ENCODE measurements at places on chromosomes 1 and 21. TPM values are rescaled to one million over a fixed set of nuclear protein-coding genes. Genes with fewer than 3 reads are reported as not detected.

DNA sequence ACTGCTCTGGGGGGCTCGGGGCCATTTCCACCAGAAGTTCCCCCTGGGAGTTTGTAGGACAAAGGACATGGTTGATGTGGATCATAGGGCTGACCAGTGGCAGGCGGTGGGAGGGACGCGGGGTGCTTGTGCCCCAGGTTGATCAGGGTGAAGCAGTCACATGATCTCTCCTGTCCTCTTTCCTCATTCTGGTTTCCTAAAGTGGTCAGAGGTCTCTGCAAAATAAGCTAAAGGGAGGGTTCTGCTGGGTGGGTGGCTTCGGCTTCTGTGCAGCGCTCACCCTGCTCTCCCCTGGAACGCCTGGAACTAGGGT lies 9.2 kb downstream of the PDXK start:
- DNase-seq, result no peak

GRCh38 chr1:221944247-221944870 lies 202.5 kb upstream of the DUSP10 start:
- DNase-seq, result no peak

GRCh38 chr1:44485934-44486460 lies 80.9 kb downstream of the RNF220 start:
- no peak for DNase-seq

DNA sequence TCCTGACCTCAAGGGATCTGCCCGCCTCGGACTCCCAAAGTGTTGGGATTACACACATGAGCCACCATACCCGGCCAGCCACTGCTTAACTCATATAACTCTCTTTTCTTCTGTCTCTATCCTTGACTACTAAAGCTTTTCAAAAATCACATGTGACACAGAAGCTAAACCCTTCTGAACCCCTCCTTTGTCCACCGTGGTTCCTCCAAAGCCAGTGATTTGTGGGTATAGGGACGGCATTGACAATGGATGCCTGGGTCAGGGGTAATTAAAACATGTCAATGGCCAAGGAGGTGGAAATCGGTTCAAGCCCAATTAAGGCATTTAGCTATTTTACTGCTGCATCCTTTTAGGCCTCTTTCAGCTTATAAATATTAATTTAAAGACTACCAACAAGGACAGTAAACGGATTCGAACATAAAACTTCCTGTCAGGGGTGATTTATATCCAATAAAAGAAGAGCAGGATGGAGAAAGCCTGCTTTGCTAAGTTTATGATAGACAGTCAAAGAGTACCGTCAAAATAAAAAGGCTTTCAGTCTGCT lies 242.3 kb downstream of the GPATCH2 start:
- no peak for DNase-seq

DNA sequence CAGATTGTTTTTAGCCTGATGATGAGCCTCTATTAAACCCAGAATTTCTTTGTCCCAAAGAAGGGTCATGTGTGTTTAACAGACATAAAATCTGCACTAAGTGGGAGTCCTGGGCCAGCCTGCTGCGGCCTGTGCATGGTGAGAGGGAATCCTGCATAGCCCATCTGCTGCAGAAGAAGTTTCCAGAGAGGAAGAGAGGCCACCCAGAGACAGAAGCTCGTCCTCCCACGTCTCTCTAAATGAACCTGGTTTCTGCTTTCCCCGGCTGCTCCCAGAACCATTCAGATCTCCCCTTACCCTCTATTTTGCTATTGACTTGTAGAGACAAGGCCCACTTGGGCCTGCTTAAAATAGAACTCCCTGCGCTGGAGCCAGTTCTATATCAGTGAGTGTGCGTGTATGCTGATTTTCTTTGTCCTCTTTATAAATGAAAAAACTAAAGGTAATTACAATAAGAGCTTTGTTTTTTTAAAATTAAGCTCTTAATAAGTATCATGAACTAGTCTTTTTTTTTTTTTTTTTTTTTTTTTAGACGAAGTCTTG lies 142.8 kb upstream of the RAB4A start:
- DNase-seq, result no peak

DNA sequence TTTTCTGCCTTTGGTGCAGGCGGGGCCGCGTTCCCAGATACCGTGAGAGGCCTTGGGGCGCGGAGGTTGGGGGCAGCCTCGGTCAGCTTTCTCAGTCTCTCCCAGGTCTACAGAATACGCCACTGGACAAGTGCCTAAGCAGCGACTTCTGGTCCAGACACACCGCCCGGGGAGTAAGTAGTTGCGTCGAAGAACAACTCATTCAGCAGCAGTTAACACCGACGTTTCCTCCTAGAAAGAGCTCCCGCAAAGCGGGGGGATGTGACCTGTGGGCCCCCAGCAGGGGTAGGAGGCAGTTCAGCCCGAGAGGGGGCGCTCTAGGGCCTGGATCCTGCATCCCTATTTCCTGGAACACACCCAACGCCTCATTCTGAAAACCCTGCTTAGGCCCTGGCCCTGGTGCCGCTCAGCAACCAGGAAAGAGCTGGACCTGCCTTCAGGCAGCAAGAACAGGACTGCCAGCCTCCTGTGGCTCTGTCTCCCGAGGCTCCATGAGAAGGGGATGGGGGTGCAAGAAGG lies 6.5 kb upstream of the BARHL2 start:
- DNase-seq, result no peak

DNA sequence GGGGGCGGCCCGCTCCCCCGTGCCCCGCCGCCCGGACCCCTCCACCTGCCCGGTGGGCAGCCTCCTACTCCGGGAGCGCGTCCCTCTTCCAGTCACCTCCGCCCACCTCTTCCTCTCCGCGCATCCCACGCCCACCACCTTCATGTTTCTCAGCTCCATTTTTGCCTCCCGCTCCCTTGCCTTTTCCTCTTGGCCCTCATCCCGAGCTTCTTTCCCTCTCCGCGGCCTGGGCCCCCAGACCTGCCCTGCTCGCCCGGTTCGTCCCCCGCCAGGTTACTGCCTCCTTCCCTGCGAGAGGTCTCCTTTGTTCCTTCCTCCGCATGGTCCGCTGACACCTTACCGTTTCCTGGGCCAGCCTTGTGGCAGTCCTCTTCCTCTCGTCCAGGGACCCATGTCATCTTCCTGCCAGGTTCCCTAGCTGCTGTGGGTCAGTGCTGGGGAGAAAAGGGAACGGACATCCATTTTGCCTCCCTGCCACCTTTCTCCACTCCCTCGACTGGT lies 563 bp downstream of the QSOX1 start:
- DNase-seq, result peak; percentile 33

- DNase-seq, result no peak
These were observed 126.9 kb downstream of the LRIG2 start for GRCh38 chr1:113199760-113200455.

GRCh38 chr1:174740249-174740968 lies 259.3 kb upstream of the CACYBP start:
- no peak for DNase-seq

DNA sequence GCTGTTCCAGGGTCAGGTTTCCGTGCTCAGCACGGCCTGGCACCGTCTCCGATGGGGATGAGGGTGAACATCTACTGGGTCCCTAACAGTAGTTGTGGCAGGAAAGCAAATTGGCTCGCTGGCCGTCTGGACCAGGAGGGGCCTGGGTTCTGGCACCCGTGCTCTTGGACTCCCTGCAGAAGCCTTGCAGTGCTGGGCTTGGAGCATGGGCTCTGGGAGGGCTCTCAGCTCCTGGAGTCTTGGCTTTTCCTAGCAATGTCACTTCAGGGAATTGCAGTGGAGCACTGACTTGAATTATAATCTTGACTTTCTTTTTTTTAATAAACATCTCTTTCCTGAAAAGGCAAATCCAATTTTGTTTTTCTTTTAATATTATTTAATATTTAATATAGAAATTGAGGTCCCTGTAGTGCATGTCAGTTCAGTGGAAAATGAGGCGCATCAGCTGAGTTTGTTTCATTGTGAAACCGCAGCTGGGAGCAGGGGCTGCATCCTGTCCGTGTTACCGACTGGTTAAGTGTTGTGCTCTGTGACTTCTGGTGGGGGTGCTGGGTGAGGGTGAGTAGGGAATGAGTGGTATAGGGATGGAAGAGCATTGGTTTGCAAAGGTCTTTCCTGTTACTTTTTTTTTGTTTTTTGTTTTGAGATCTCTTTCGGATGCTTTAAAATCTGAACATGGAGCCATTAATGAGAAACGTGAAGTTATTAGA lies 64.1 kb downstream of the PEX14 start:
- DNase-seq, result no peak

GRCh38 chr1:71586030-71586429 lies 505.2 kb upstream of the ZRANB2 start:
- no peak for DNase-seq

DNA sequence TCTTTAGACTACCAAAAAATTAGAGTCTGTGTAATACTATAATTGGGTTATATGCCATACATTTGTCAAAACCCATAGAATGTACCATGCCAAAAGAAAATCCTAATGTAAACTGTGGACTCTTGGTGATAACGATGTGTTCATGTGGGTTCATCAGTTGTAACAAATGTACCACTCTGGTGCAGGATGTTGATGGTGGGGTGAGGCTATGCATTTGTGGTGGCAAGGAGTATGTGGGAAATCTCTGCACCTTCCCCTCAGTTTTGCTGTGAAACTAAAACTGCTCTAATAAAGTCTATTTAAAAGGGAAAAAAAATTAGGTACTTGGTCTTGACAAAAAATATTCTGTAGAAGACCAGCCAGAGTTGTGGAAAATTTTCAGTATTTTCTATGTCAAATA lies 43.4 kb downstream of the INKA2 start:
- no peak for DNase-seq

GRCh38 chr1:47731730-47732129 lies 265.5 kb downstream of the TRABD2B start:
- no peak for DNase-seq

- DNase-seq, result no peak
These were observed 5.1 kb upstream of the ZZZ3 start for GRCh38 chr1:77687519-77687906.

- DNase-seq, result no peak
These were observed 162.6 kb downstream of the RUNX1 start for GRCh38 chr21:34886240-34887104.

DNA sequence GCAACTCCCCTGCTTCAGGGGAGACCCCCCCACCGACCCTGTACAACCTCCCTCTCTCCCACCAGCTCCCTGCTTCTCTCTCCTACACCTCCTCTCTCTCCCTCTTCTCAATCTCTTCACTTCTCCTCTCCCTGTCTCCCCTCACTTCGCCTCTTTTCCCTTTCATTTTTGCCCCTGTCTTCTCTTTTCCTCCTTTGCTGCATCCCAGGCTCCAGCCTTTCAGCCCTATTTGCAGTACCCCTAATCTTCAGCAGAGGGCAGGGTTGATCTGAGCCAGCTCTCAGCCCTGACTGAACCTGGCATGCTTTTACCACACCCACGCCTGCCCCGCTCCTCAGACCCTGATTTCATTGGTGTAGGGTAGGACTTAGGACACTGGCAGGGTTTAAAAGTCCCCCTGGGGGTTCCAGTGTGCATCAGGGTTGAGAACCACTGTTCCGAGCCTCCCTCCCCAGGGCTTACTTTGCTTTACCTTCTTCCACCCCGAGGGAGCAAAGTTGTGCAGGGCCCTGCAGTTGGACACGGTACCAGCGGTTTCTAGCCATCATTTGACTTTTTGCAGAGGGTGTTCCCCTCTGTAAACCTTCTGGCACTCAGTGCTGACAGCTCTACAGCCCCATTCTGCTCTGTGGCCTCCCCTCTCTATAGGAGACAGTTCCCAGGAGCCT lies 67.3 kb upstream of the CNTN2 start:
- peak; percentile 41 for DNase-seq

The TDRD5 gene
- total RNA-seq, result not detected

The PHTF1 gene
- 33.6 TPM for total RNA-seq

The C4BPA gene
- not detected for total RNA-seq

The CNKSR1 gene
- total RNA-seq, result not detected

The TCEA3 gene
- 0.89 TPM for total RNA-seq

The B3GALT5 gene
- 0.48 TPM for total RNA-seq

The CA6 gene
- not detected for total RNA-seq

The CASP9 gene
- 8.0 TPM for total RNA-seq

The SPRR1A gene
- not detected for total RNA-seq

The CD84 gene
- not detected for total RNA-seq

The ZYG11A gene
- 6.8 TPM for total RNA-seq

The DDR2 gene
- 84.2 TPM for total RNA-seq

Data from A172 (cell line).